ENCODE measurements at places on chromosomes 16 and 17. TPM values are rescaled to one million over a fixed set of nuclear protein-coding genes. Genes with fewer than 3 reads are reported as not detected.

MYH8 gene
- total RNA-seq = not detected

ABCC12 gene
- 0.26 TPM for total RNA-seq

FBXO39 gene
- total RNA-seq = 0.07 TPM

CCT6B gene
- 0.52 TPM for total RNA-seq

CLDN6 gene
- total RNA-seq = 0.13 TPM

ABCC1 gene
- total RNA-seq = 223 TPM

ZFPM1 gene
- 2.8 TPM for total RNA-seq
